ENCODE measurements at places on chromosomes 6 and 20. TPM values are rescaled to one million over a fixed set of nuclear protein-coding genes. Genes with fewer than 3 reads are reported as not detected.

The TIAM2 gene
- 8.6 TPM for total RNA-seq

The SLC44A4 gene
- 66.0 TPM for total RNA-seq

DNA sequence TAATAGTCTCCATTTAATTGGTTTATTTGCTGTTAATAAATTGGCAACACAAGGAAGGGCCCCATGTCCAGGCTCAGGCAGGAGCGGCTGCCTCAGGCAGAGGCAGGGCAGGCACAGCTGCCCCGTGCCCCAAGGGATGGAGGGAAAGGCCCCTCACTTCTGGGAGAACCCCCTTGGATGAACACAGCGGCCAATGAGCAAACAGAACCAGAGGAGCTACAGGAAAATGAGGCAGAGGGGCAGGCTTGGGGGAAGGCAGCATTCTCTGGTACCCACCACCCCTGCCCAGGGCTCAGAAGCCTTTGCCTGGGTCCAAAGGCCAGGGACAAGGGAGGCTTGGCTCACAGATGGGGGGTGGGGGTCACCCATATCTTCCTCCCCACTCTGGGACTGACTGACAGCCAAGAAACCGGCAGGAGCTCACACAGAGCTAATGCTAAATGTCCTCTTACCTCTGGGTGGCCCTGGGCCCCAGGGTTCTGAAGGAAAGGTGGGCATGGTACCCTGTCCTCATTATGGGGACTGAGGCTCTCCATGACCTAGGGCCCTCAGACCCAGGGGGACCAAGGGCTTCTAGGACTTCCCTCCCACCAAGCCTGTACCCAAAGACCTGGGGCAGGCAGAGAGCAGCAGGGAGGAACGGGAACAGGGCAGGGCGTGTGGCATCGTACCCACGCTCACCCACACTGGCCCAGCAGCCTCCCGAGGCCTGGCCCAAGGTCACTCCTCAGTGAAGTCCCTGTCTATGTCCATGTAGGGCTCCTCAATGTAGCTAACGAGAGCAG, 47.0 kb downstream of the MYH7B start:
- no peak for DNase-seq

DNA sequence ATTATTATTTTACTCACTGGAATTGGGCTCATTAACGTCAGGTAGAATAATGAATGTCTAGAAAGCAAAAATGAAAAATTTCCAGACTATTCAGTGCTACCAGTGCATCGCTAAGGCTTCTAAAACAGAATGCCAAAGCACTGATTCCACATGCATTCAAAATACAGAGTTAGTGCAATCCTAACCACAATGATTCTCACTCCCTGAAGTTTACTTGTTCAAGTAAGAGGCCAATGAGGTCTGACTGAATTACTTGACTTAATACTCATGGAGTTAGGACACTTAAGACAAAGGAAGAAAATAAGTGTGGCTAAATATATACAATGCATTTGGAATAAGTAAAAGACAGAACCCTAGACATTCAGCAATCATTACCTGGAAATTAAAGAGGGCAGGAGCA, 220.5 kb downstream of the PKHD1 start:
- no peak for DNase-seq

DNA sequence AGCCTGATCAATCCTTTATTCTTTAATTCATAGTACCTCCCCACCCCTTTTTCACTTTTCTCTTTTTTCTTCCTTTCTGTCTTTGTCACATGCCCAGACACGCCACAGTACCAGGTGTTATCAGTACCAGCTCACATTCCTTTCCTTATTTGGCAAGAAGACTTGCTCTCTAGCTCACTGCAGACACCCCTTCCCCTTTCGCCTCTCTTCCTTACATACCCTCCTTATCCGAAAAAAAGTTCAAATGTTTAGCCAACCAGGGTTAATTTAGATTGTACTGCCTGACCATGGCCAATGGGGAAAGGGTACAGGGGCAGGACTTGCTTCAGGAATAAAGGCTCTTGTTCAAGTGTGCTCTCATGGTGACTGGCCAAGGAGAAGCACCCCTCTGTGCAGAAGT, 9.3 kb upstream of the SIRPB2 start:
- DNase-seq, result no peak

GRCh38 chr6:34230653-34231371, 5.9 kb upstream of the HMGA1 start:
- no peak for DNase-seq

GRCh38 chr6:36893976-36894932, 8.5 kb downstream of the C6orf89 start:
- DNase-seq, result no peak

The ARMH2 gene
- total RNA-seq, result 0.76 TPM

DNA sequence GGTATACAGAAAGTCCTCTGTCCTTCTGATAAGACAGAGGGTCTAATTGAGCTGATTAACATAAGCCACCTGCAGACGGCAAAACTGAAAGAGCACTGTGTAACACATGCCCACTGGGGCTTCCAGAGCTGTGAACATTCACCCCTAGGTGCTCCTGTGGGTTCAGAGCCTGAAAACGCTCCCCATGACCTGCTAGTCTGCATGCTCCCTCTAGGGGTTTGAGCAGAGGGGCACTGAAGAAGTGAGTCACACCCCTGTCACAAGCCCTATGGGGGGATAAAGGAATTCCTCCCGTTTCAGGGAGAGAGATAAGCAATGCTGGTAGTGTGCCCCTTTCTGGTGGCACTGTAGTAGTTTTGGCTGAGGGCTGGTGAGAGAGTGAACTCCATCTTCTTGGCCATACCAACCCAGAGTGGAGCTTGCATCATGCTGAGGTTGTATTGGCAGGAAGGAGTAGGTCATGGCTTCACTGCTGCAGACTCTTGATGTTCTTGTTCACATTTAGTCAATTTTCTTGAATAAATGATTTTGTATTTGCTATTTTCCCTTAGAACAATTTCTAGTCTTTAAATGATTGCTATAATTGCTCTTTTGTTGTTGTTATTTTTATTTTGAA, 637.5 kb upstream of the MAN1A1 start:
- no peak for DNase-seq

DNA sequence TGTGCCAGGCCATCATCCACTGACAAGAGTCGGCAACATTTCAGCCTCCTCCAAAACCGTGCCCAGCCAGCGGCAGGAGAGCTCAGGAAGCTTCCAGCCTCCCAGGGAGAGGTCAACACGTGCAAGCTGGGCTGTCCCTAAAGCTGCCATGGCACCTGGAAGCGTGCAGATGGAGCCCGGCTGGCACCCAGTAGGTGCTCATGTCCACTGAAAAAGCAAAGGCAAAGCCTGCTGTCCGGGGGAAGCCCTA, 14.4 kb upstream of the TLDC2 start:
- DNase-seq, result no peak

- no peak for DNase-seq
These were observed 19.9 kb downstream of the PXT1 start for GRCh38 chr6:36422714-36423100.

The CCN5 gene
- 168 TPM for total RNA-seq

The TXLNB gene
- 0.52 TPM for total RNA-seq

DNA sequence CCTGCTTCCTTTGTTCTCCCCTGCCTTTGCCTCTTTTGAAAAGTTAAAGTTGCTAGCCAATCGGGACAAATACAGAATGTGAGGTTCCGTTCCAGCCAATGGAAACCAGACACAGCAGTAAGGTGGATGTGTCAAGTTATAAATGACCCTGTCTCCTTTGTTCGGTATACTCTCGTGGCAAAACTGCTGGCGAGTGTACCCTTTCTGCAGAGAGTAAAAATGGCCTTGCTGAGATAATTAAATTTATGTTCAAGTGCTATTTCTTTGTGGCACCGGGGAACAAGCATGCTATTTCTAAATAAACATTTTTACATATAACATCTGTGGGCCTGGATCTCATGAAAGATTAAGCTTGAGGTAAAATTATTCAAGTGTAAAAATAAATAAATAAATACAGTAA, 50.2 kb downstream of the RARS2 start:
- no peak for DNase-seq

- no peak for DNase-seq
These were observed 40.7 kb upstream of the KCNK5 start for GRCh38 chr6:39269961-39270360.

The THBD gene
- total RNA-seq, result 235 TPM

DNA sequence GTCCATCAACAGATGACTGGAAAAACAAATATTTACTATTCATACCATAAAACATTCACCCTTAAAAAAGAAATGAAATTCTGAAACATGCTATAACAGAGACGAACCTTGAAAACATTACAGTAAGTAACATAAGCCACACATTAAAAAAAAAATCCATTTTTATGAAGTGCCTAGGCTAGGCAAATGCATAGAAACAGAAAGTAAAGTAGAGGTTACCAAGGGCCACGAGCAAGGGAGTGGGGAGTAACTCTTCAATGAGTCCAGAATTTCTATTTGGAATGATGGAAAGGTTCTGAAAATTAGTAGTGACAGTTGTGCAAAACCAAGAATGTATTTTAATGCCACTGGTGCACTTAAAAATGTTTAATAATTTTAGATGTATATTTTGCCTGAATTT, 47.7 kb downstream of the STAU1 start:
- DNase-seq, result no peak
